ENCODE measurements at places on chromosomes 4 and X.
A peak's percentile ranks its signal among the peaks of the same experiment; 100 is the strongest.

DNA sequence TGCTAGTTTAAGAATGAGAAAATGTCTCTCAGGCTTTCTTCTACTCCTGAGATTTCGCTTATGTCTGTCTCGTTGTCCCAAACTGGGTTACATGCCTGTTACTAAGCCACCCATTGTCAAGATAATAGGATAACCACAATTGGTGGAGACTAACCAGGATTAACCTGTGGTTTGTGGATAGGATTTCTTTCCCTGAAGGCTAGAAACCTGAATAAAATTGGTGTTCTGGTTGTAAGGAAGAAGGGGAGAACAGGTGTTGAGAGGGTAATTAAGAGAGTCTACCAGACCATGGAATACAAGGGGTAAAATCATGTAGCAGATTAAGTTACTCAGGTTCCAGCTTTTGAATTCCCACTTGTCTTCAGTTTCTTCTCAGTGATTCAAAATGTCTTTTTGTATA is 225.4 kb downstream of the CPE start:
- DNase-seq = no peak

DNA sequence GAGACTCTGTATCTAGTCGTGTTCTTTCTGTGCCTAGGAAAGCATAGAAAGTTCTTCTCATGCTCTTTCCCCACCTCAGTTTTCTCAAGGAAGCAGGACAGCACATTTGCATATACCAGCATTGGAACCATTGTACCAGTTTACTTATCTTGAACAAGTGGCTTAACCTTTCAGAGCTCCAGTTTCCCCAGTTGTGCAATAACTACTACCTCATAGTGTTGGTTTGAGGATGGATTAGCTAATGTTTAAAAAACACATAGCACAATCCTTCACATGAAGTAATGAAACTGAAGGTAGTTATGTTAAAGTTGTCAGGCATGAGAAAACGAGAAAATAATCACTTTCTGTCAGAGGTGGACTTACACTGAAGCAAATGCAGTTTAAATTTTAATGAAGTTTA is 92.2 kb upstream of the H2AZ1 start:
- DNase-seq = no peak

- no peak for DNase-seq
These were observed 16.2 kb downstream of the SH3RF1 start for GRCh38 chr4:169254546-169254983.

- DNase-seq = no peak
These were observed 10.4 kb downstream of the TMSB4X start for GRCh38 chrX:12985331-12985730.

GRCh38 chr4:76003035-76003434 is 4.3 kb downstream of the CXCL9 start:
- DNase-seq = no peak

DNA sequence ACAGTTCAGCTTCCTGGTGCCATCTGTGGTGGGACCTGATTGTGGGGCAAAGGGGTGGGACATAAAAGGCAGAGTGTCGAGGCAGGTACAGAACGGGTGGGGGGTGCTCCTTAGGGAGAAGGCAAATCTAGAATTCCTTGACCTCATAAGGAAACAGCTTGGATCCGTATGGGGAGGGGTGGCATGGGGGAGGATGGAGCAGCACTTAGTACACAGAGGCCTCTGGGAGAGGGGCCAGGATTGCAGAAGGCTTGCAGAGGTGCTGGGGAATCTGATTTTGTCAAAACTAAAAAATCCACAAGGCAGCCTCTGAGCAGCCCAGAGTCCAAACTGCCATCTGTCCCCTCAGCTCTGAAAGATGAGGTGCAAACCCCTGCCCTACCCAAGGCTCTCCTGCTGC is 2.3 kb upstream of the EMD start:
- DNase-seq = no peak

DNA sequence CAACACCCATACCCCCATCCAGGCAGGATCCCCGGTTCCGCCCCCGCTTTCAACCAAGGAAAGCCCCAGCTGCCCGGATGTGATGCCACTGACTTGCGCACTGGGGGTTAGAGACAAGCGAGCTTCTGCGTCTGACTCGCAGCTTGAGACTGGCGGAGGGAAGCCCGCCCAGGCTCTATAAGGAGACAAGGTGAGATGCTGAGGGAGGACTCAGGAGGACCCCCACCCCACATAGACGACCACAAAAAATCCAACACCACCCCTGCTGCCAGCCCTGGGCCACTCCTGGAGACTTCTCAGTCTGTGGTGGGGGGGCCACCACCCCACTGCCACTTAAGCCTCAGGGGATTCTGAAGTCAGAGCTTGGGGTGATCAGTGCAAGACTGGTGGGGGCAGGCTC is at the start of gene MAGEA4:
TSS of gene MAGEA4 (plus strand) at position 110 of the 400 bp plus-strand sequence. CDS start 10,776 bp downstream, outside the sequence.
- no peak for DNase-seq

DNA sequence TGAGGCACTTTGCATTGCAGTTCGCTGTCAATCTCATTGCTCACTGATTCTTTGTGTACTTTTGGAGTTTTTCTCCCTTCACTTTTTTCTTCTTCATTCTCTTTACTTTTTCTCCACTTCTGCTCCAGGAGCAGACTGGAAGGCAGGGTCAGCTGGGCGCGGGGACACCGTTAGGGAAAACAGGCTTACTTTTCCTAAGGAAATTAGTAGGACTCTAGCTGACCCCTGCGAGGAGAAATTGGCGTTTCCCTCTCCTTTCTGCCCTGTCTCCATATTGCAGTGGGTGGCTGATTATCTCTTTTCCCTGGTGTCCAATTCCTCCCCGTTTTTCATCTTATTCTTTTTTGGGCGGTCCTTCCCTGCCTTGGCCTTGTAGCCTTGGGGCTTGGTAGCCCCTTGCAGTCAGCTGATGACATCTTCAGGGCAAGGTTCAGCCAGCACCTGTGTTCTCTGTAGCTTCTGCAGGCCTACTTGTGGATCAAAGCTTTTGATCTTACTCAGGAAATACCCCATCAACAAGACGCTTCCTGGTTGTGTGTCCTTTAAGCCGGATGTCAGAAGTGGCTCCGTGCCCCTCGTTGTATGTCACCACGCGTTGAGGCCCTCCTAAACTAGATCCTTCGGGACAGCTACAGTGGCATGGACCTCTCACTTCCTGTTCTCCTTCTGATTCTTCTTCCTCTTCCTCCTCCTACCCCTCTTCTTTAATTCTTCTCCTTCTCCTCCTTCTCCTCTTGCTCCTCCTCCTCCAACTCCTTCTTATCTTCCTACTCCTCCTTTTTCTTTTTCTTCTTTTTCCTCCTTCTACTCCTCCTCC is 36.1 kb downstream of the NBDY start:
- DNase-seq = no peak

DNA sequence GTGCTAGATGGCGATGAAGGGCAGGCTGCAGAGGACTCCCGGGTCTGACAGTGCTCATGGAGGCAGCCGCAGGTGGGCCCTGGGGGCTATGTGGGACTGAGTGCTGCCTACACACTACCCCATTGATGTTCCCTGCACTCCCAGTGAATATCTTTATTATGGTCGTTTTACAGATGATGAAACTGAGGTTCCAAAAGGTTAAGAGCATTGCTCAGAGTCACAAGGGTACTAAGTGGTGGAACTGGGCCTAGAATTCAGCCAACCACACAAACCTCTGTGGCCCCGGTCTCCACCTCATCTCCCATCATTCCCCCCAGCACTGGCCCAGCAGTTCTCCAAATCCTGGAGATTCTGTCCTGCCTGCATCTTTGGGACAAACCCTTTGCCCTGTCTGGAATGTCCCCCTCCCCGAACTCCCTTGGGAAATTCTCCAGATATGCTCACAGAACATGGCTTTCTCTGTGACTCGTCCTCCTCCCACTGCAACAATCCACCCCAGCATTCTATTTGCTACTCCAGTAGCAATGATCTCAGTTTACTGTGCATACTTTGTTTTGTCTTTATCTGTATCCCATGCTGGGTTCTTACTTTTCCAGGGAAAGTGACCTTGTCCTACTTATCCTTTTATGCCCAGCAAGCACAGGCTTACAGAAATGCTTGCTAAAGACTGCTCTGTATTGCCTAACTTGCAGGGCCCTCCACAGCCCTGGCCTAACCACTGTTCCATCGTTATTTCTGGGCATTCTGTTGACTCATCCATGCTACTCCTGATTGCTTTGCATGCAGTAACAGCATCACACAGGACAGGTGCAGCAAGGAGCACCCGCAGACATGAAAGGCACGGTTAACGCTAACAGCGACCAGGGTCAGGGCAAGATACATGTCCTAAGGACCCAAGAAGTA is 14.0 kb downstream of the PNMA6F start:
- no peak for DNase-seq

DNA sequence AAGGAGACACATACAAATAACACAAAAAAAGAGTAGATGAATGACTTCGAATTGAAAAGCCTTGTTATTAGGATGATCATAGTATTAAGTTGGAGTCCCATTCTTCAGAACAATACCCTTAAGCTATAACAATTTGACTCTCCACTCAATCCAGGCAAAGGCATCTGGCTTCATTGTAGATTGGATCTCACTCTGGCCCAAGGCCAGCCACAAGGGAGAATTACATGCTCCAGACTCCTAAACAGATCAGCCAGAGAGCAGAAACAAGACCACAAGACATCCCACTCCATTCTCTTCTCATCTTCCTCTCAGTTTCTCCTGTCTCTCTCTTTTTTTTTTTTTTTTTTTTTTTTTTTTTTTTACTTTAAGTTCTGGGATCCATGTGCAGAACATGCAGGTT is 213.9 kb downstream of the DHX15 start:
- no peak for DNase-seq

- DNase-seq = no peak
These were observed 73.7 kb upstream of the GALNT7 start for GRCh38 chr4:173094739-173095421.

GRCh38 chrX:49792376-49792775 is 36.7 kb upstream of the PAGE4 start:
- DNase-seq = no peak

DNA sequence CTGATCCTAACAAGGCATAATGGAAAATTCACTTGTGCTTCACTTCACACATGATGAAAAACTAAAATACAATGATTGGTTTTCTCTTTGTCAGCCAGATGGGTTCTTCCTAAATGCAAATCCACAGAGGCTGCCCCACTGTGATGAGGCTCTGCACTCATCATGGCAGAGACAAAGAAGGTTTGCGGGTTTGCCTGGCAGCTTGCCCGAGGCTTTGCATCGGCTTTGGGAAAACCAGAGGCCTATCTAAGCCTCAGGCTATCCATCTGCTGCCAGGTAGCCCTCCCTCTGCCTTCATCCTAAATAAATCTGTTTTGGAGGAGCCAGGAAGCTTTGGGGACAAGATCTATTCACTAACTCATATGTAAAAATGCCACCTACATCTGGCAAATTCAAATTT is 244.2 kb downstream of the PACRGL start:
- no peak for DNase-seq

GRCh38 chr4:141133999-141134995 is 1.0 kb upstream of the RNF150 start:
- no peak for DNase-seq

DNA sequence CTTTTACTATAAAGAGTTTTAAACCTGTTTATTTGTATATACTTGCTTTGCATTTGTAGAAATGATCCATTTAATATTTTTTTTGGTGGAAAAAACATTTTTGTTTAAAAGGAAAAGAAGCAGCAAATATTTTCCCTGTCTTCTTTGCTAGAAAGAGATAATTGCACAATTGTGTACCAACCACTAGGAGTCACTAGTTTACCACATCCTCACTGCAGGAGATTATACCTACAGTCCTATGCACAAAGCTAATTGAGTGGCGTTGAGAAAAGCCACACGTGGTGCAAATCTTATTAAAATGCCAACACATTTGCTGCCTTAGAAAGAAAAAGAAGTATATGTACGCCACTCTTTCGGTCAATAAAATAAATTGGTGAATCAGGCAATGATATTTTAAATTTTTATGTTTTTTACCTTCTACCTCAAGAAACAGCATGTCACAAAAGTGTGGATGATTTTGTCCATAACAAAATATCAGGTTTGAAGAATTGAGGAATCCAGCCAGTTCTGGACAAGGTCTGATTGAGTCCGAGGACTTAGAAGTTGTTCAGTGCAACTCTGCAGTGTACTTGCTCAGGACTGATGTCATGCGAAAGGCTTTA is 102.9 kb downstream of the GRXCR1 start:
- peak; percentile 23 for DNase-seq

DNA sequence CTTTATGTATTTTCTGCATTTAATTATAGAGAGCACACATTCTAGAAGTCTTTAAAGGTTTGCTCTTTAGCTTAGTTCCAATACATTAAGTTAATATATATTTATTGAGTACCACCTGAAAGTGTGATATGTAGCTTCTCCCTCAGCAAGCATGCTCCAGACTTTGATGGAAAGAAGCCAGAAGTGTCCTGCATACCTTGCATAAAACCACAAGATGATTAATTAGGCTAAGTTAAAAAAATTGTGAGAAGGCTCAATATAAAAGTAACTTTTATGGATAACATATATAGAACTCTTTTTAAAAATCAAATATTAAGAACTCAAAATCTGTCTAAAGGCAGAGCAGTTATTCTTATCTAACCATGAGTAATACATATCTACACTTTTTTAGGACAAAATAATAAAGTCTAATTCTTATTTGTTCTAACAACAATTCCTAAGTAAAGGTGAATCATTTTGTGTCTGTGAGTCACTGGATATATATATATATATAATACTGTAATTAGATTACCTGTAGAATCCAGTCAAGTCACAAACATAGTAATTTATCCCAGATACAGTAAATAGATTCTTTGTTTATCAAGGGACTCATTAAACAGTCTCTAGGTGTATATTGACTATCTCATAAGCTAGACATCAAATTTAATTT is 51.2 kb downstream of the INTS12 start:
- no peak for DNase-seq

DNA sequence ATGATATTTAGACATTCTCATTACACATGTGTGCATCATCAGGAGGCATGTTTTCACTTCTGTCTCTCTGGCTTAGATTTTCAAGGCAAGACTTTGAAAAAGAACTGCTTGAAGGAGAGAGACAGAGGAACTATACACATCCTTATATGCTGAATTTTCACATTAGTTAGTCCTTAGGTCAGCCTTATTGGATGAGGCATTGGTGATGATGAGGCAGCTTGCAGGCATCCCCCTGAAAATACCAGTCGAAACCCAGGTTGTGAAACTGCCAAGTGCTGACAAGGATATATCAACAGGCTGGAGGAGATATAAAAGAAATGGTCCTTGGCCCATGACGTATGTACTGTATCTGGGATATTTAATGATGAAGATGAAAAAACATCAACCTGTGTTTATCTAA is 297.2 kb upstream of the AADAT start:
- DNase-seq = no peak

Data from neuronal stem cell (in vitro differentiated cells).